ENCODE measurements at places on chromosomes 5 and 9. TPM values are rescaled to one million over a fixed set of nuclear protein-coding genes. Genes with fewer than 3 reads are reported as not detected.
A peak's percentile ranks its signal among the peaks of the same experiment; 100 is the strongest.

DNA sequence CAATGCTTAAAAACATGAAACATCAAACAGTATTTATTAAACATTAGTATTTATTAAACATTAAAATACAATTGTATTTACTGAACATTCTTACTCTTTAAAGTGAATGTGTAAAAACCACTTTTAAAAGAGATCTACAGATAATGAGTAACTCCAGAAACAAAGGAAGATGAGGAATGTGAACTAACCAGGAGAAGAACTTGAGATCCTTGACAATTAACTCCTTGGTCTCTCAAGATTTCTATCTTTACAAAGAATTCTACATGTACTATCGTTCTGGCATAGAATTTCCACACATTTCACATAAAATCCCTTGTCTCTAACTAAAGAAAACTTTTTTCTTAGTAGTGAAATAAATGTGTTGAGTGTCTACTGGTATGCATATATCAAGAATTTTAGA lies 28.7 kb upstream of the IFNE start:
- no peak for DNase-seq

- DNase-seq, result no peak
Observed at GRCh38 chr9:22415941-22416691, 30.5 kb upstream of the DMRTA1 start.

DNA sequence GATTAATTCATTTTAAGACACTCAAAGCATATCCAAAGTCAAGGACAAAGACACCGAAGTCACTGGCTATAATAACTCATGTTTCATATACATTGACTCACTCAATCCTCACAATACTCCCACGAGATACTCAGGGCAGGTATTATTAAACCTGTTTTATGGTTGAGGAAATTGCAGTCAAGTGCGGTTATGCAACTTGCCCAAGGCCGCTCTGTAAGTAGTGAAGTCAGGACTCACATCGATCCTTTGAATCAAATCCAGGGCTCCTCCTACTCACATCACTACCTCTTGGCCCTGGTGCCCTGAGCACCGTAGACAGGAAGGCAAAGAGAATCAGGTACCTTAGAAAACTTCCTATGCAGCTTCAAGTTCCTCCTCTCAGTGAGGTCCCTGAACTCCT lies 87.8 kb upstream of the APC start:
- DNase-seq, result no peak

GRCh38 chr5:106875591-106876297 lies 795.0 kb downstream of the EFNA5 start:
- no peak for DNase-seq

The IL6ST gene
- 132 TPM for total RNA-seq

The ARID3C gene
- not detected for total RNA-seq

DNA sequence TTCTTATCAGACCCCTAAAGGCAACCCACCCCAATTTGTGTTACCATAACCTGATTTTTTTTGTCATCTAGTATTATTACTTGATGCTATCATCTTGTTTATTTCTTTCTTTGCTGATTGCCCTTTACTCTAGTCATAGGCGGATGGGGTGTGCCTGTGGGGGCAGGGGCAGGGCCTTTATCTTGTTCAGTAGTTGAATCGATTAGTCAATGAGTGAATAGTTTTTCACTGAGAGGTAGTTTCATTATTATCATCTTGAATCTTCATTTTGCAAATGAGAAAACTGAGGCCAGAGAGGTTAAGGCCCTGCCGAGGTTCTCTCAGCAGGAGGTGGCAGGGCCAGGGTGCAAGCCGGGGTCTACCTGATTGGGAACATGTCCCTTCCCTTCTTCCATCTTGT lies 9.4 kb upstream of the GM2A start:
- DNase-seq, result no peak

DNA sequence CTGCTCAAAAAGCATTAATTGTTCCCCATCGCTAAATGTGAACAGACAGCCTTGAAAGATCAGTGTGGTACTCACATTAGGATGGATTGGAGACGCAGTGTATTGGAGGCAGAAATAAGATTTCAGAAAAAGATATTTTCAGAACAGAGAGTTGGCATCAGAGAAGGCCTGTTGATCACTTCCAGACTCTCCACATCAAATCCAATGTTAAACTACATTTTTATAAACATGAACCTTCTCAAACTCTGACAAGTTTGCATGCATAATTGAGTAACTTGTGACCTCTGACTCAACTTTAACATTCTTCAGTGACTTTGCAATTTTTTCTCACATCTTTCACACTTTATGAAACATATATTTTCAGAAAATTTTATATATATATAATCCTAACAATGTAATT lies 919.6 kb upstream of the SEMA6A start:
- no peak for DNase-seq

- DNase-seq, result no peak
Observed at GRCh38 chr5:124403281-124403680, 343.2 kb downstream of the ZNF608 start.

The RNF183 gene
- total RNA-seq, result not detected

DNA sequence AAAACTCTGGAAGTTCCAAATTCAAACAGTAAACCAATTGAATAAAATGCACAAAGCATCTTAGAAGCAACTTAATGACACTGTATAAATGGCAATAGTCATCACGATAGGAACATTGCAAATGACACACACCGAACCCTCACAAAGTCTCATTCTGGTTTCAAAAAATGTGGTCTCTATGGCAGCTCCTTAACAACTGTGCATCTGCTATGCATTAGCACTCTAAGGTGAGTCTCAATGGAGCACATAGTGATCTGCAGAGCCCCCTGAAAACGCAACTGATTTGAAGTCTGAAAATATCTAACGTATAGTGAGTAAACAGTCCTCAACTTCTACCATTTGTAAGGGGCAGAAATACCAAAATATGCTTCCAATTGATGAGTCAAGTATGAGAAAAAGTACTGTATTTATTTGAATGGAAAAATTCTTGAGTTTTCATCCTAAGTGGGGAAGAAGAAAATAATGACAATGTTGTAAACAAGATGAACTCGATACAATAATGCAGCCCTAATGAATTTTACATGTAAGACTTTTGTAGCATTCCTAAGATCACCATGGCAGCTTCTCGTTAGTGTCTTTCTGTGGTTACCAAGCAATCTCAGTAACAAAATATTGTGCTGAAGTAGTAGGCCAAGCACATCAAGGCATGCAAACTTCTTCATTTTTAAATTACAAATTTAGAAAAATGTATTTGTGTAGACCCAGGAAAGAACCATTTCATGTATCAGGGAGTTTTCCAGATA lies 517.5 kb upstream of the FAM174A start:
- DNase-seq, result no peak

The TARS1 gene
- total RNA-seq, result 68.0 TPM

The FCN1 gene
- 6.3 TPM for total RNA-seq

DNA sequence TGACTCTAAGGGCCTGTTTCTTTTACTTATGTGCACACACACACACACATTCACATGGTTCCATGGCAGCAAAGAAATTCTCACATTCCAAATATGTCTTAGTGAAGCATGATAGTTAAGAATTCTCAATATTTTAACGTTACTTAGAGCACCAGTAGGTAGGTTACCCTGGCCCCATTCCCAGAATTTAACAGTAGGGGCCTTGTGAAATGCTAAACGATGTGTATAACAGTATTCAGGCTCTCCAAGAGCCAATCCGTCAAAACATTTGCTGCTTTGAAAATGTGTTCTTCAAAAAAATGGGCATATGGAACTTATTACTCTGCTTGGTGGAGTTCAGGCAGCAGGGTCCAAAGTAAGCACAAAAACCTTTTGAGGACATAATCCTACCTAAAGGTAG lies 93.7 kb upstream of the DAB2 start:
- DNase-seq, result no peak

DNA sequence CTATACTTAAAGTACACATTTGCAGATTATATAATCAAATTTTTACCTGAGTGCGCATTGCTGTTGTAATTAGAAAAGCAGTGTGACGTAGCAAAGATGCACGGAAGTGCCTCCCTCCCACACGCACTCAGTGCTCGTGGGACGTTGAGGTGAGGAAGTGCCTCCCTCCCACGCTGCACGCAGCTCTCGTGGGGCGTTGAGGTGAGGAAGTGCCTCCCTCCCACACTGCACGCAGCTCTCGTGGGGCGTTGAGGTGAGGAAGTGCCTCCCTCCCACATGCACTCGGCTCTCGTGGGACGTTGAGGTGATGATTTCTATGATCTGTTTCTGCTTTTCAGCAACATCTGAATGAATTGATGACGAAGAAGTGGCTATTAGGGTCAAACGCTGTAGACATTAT lies 21.0 kb downstream of the EXOC3 start:
- peak; percentile 3 for DNase-seq

The N4BP3 gene
- total RNA-seq, result 2.7 TPM

DNA sequence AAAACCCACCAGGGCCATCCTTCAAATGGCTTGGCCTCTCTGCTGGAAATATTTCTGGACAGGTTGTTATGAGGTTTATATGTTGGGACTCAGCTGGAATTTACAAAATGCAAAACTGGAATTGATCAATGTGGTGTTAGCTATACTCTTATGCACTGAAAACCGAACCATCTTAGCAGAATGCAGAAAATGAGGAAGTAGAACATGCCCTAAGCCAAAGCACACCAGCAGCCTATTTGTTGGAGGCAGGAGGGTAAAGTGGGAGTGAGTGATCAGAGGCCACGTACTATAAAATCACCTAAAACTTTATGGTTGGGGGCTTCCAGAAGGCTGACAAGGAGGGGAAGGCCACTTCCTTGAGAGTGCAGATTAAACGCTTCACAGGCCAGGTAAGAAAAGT lies 63.6 kb upstream of the C5orf63 start:
- DNase-seq, result no peak

- DNase-seq, result no peak
Observed at GRCh38 chr9:98241357-98242300, 13.8 kb downstream of the TBC1D2 start.

The POMT1 gene
- total RNA-seq, result 21.6 TPM

The ARHGEF28 gene
- 2.9 TPM for total RNA-seq

The MAP3K1 gene
- 7.5 TPM for total RNA-seq
